Fibroblast of villous mesenchyme (primary cell): ENCODE measurements at places on chromosomes 1 and 21. TPM values are rescaled to one million over a fixed set of nuclear protein-coding genes. Genes with fewer than 3 reads are reported as not detected.

The FCER1A gene
- not detected in 2 replicates for total RNA-seq

The SETD4 gene
- total RNA-seq = 15.1 and 16.1 TPM in 2 replicates

The LENEP gene
- total RNA-seq = 0.32 and 0.43 TPM in 2 replicates

The MIXL1 gene
- total RNA-seq = 0.43 TPM in 1 of 2 replicates, not detected in the other

The AGT gene
- 0.32 TPM in 1 of 2 replicates, not detected in the other for total RNA-seq

The HES2 gene
- total RNA-seq = 0.43 TPM in 1 of 2 replicates, not detected in the other

The S1PR1 gene
- total RNA-seq = 9.9 and 12.9 TPM in 2 replicates

The ETNK2 gene
- 12.2 and 15.5 TPM in 2 replicates for total RNA-seq
